Mucosa of gallbladder (tissue), 1 donor: ENCODE measurements at places on chromosomes 11 and 22. TPM values are rescaled to one million over a fixed set of nuclear protein-coding genes. Genes with fewer than 3 reads are reported as not detected.
A peak's percentile ranks its signal among the peaks of the same experiment; 100 is the strongest.

Gene TH
- 2.1 TPM for total RNA-seq

Gene BRSK2
- total RNA-seq, result 3.3 TPM

Gene ARHGAP8
- 46.7 TPM for total RNA-seq

Gene GRAMD1B
- total RNA-seq, result 118 TPM

GRCh38 chr22:31343235-31344191 is 2.6 kb downstream of the PATZ1 start:
- DNase-seq, result peak; percentile 81

DNA sequence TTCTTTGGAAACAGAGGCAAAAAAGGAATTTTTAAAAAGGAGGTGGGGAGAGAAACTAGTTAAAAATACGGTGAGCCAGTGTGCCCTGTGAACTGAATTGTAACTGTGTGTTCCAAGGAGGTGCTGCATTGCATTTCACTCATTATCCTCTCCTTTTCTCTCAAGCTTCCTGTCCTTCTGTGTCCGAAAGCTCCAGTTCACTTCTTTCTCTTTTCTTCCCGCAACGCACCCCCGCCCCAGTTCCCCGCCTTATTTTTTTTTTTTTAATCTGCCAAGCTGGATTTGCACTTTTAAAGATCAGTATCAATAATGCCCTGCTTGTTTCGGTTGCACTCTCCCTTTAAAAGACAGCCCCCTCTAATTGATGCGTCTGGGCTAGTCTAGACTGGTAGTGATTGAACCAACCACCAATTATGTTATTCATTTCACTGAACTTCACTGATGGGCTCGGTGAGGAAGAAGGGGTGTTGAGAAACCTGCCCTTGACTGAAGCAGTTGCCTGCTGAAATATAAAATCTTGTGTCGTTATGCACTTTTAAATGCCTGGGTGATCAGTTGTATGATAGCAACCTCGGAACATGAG is 18.5 kb downstream of the BLID start:
- no peak for DNase-seq

GRCh38 chr11:27701355-27702105 is 1.3 kb upstream of the BDNF start:
- DNase-seq, result no peak

- no peak for DNase-seq
These were observed 76.2 kb upstream of the VPREB1 start for GRCh38 chr22:22168190-22168940.

GRCh38 chr11:62512961-62513360 is 33.6 kb downstream of the AHNAK start:
- no peak for DNase-seq

GRCh38 chr11:31809541-31809856 is 1.6 kb downstream of the PAX6 start:
- no peak for DNase-seq

DNA sequence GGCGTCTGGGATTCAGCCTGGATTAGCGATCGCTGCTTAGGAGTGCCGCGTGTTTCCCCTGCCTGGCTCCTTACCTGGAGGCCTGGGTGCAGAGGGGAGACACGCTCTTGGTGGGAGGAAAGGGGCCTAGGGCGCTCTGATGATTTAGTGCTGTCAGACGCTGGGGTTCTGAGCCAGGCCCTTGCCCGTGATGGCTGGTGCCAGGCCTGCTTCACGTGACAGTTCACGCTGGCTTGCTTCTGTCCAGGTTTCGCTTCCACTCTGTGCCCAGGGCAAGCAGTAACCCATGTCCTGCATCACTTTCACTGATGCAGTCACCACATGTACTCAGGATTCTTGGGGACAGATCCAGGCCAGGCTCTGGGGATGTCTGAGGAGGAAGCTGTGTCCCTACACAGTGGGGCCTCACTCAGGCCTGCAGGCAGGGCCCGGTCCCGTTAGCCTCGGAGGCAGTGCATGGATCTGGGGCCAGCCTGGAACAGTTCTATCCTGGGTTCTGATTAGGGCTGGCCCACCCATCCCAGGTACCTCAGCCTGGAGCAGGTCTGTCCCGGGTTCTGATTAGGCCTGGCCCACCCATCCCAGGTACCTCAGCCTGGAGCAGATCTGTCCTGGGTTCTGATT is 1220.9 kb downstream of the BRD1 start:
- no peak for DNase-seq

- no peak for DNase-seq
These were observed 10.0 kb downstream of the TSPAN18 start for GRCh38 chr11:44736791-44737190.
